ENCODE measurements at places on chromosomes 12 and 14.
A peak's percentile ranks its signal among the peaks of the same experiment; 100 is the strongest.

DNA sequence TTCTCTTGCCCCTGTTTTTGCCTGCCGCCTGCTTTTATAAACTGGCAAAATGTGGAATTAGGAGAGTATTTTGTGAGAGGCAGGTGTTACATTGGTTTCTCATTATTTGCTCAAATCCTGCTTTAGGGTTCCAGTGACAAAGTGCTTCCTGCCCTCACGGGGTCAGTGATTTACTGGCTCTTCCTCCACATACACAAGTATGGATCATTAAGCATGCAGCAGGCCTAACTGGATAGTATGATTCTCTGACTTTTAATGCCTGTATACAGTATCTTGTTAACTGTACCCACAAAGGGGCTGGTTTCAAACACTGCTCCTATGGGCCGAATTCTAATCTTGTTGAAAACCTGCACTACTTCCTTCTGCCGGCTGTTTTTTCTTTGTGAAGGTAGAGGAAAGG lies 63.2 kb downstream of the PTCSC3 start:
- no peak for DNase-seq

DNA sequence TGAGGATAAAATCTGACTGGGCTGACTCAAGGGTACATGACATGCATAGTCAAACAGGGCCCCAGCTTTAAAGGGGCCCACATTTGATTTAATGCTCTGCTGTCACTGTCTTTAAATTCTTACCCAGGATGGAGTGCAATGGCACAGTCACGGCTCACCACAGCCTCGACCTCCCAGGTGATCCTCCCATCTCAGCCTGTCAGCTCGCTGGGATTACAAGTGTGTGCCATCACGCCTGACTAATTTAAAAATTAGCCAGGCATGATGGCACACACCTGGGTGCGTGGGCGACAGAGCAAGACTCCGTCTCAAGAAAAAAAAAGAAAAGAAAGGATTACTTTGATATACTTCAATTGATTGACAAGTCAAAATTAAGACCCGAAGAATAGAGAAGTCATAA lies 9.2 kb upstream of the PLBD1 start:
- no peak for DNase-seq

DNA sequence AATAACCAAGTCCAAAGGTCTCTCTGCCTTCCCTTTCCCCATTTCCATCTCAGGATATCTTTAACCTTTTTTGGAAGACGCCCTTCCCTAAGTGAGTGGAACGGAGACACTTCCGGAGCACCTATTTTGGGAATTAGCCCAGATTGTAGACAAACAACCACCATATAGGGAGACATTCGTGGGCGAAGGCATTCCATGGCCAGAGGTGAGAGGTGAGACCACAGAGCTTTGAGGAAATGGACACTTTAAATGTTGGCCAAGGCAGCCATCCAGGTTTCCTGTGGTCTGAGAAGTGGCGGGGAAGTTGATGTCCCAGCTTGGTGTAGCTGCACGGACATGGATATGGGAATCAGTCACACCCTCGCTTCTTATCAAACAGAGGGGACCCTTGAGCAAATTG lies 69.4 kb upstream of the BDKRB2 start:
- DNase-seq, result peak; percentile 28

DNA sequence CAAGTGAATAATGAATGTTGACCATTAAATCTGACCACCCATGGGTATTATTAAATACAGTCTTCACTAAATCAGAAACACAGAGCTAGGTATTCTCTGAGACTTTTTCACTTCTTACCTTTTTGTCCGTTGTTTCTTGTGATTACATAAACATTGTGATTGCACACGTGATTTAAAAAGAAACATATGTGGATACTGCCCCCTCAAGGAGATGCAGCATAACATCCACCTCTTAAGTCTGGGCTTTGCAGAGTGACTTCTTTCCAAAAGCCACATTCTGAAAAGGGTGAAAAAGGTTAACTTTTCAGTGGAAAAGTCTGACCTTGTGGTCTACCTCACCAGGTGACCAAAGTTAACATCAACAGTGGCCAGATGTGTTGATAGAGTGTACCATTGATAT lies 185.5 kb upstream of the FAR2 start:
- DNase-seq, result peak; percentile 56

DNA sequence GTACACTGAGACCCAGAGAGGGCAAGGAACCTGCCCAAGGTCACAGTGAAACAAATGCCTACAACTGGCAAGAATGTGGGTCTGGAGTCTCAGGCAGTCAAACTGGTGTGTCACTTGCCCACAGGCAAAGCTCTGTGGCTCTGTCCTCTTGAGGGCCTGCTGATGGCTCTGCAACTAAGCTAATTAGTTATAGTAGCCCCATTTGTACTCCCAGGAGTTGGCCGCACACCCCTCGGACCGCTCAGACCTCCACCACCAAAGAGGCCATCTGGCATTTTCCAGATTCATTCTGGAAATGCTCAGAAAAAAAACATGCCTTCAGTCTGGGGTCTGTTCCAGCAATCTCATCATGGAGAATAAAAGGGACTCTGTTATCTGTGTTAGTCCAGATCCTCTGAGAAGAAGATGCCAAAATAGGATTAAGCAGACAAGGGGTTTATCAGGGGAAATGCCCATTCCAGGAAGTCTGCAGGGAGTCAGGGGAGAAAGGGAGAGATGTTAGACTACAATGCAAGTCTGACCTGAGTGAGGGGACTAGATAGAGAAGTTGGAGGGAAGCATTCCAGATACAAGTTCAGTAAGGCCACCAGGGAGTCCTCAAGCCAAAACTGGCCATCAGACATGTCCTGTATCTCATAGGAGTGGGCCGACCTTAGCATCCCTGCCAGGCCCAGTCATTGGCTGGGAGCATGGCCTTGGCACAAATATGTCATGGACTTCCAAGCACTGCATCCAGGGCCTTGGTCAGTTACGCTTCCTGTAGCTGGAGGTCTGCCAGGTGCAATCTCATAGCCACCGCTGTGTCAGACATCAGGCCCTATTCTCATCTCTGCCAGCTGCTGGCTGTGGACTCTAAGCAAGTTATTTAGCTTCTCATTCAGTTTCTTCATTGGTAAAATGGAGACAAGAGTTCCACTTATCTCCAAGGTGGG lies 15.4 kb upstream of the OAS1 start:
- no peak for DNase-seq

DNA sequence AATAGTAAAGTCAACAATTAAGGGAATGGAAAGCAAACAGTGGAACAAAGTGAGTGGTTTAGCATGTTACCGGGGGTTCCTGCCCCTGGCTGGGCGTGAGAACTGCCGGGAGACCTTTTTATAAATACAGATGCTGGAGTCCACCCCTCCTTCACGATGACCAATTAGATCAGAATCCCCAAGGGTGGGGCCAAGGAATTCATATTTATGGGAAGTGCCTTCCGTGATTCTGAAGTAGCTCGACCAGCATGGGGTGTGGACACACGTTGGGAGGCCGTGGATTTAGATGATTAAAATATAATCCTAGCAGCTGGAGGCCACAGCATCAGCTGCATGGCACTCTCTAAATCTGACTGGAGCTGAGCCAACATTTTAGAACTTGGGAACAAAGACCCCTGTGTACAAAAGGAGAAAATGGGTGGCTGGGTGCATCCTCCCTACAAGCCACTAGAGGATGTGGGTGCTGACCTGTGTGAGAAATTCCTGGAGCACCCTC lies 87.9 kb downstream of the SRRM4 start:
- no peak for DNase-seq

- DNase-seq, result no peak
These were observed 31.4 kb upstream of the SLC35F4 start for GRCh38 chr14:57897144-57897748.

DNA sequence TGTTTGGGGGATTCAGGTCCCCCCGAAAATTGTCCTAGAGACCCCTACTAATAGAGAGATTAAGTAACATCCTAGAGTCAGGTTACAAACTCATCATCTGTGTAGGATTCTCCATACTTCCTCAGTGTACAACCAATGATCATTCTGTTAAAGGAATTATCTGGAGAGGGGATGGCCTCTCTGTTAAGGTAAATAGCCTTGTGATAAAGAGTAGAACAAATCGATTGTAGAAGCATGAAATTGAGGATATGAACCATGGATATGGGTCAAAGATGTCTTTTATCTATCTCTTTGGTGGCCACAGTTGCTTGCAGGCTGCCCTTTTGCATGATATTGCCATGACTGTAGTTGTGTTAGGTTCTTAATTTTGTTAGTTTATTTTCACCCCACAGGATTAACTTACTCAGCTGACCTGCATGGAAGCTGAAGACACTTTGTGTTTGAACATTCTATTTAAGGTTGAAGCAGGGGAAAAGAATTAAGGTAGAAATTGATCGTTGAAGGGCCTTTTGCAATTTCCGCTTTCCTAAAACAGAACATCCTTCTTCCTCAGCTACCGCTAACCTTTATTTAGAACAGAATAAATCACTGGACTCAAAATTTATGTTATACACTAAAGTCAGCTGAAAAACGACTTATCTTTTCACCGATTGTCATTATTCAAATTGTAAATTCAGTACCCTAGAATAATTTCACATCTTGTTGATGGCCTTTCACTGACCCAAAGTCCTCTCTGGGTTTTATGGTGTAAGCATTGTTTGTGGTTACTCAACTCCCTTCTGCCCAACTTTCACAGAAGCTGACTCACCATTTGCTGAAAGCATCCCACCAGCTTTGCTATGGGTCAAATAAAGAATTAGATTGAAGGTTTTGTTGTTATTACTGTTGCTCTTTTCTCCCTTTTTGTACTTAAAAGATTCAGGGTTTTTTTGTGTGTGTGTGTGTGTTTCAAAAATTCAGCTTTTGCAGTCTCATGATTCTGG lies 52.3 kb downstream of the IRAK3 start:
- DNase-seq, result no peak

GRCh38 chr14:68325267-68325807 lies 467.5 kb downstream of the ZFP36L1 start:
- no peak for DNase-seq

DNA sequence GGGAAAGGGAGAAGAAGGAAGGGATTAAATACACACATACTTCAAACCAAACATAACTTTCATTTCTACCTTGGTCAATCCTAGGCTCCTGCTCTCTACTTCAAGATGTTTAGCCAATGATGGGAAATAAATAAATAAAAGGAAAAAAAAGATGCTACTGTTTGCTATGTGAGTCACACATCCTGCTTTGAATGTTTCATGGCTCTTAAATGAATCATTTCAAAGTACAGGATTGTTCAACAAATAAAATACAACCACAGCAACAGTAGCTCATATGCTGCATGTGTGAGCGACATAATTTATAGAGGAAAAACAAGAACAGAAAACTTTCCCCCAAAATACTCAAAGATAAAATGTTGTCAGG lies 54.3 kb upstream of the NPFF start:
- DNase-seq, result peak; percentile 79

DNA sequence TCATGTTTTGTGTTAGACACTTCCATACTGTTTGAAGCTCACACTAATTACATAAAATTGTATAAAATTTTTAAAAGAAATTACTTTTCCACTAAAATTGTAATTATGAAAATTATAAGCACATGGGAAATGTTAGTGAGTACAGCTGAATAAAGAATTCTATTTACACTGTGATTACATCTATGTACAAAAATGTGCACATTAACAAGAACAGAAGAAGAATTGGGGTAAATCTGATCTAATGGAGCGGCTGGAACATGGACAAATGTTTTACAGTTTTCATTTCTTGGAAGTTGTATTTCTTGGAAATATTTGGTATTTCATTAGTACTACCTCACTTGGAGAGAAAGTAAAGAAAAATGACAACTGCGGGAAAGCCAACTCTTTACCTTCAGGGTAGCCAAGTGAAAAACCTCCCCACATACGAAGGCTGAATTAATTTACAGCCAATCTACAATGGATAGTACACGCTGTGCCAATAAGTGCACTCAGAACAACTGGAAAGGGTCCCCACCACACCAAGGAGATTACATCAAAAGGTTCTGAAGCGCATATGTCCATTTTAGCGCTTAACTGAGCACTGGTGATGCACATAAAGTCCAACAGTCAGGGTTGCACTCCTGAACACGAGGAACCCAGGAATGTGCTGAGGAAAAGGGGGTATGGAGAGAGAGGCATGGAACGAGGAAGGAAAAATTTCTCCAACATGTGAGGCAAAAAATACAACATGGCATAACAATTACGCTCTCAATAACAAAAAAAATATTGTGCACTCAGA lies 17.5 kb downstream of the MED13L start:
- DNase-seq, result no peak

GRCh38 chr12:97474161-97474560 lies 11.6 kb downstream of the RMST start:
- DNase-seq, result no peak

DNA sequence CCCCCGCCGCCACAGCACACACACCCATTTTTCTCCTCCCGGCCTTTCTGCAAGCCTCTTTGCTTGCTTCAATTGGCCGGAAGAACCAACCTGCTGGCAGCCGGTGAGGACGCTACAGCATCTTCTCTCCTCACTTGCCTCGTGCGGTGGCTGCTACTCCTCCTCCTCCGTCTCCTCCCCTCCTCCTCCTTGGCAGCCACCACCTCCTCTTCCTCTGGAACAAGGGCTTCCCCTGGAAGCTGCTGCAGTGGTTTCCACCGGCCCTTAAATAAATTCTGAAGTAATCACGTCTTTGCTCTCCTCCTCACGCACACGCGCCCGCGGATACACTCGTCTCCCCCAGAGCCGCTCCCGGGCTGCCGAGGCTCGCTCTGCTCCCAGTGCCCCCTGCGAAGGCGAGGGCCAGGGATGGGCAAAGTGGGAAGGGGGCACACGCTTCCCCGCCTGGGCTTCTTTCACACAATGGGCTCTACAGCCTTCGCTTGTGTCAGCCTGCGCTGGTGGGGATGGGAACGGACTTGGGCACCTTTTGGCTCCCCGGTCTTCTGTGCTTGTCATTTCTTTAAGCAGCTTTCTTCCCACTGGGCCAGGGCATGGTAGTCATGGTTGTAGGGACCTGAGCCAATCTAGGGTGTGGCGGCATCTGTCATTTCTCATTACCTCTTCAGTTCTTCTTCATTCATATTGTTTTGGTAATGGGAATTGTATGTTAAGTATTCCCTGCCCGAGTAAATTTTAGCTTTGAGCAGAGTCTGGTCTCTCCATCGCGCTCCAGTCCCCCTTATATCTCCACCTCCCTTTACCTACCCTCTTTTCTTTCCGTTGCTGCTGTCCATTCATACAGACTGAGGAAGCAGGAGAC lies at the start of gene PPFIA2:
Gene PPFIA2 (minus strand): TSS at position 161 of the 862 bp plus-strand sequence.
- no peak for DNase-seq

GRCh38 chr12:64082866-64083268 lies 139.2 kb downstream of the KICS2 start:
- DNase-seq, result peak; percentile 68

DNA sequence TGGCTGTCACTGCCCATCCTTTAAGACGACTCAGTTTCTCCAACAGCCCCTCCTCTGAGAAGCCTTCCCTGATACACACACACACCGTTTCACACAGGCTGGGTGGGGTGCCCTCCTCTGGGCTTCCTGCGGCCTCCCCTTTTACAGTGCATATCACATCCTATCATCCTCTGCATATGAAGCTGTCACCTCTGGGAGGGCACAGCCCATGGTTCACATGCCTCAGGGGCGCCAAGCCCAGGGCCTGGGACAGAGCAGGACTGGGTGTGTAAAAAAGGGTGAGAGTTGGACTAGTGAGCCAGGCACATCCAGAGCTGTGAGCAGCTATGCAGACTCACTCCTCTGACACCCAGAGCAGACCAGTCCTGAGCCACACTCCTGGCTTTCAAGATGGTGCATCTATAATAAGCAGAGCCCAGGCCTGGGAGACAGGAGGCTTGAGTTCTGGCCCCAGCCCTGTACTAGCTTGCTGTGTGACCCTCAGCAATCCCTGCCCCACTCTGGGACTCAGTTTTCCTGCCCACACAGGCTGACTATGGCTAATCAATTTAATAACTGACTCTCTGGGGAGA lies 62.6 kb downstream of the LGMN start:
- DNase-seq, result no peak
